Fibroblast of the aortic adventitia (primary cell): ENCODE measurements at places on chromosomes 4 and X. TPM values are rescaled to one million over a fixed set of nuclear protein-coding genes. Genes with fewer than 3 reads are reported as not detected.

DNA sequence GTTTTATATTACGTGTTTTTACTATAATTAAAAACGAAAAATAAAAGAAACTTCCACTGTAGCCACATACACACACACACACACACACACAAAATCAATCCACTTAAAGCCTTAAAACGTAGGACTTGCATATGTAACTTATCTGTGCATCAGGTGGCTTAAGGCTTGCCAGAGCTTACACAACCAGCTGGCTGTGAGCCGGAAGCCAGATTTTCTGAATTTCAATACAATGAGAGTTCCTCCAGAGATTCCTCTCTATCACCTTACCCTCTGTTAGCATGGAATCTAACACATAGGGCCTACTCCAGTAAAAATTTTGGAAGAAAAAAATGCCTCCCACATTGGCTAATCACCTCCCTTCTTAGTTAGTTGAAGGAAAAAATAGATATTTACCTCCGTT lies 27.9 kb upstream of the SLITRK4 start:
- no peak for DNase-seq

- DNase-seq: no peak
Observed at GRCh38 chr4:138634915-138635314, 380.7 kb upstream of the NOCT start.

DNA sequence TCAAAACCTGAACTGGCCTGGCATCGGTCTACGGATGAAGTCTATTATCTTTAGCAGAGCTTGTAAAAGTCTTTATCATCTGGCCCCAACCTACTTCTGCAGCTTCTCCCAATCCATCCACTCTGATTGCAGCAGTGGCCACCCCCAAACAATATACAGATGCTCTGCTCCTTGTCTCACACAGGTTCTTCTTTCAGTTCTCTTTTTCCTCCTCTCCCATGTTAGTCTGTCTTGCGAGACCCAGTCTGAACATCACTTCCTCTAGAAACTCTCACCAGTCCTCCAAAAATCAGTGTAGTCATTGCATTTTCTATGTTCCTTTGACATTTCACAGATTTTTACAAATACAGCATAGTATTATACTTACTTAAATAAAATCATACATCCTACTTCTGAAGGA lies 163.0 kb downstream of the FRMPD4 start:
- DNase-seq: no peak

DNA sequence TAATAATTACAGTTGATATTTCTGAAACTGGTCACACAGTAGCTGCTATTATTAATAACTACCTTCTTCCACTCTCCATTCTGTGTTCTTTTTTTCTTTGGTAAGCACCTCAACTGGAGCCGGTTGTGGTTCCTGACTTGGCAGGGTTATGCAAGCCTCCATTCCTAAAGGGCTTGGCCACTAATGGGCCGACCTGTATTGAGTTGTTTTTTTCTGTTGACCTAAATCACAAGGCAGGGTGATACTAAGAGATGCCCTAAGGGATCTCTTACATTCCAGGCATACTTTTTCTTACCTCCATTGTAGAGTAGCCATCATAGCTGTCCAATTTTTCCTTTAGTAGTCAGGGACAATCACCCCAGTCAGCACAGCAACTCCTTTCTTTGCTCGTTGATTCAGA lies 1295.8 kb upstream of the ADGRL3 start:
- DNase-seq: no peak

- DNase-seq: no peak
Observed at GRCh38 chr4:48588230-48589097, 98.4 kb downstream of the ZAR1 start.

DNA sequence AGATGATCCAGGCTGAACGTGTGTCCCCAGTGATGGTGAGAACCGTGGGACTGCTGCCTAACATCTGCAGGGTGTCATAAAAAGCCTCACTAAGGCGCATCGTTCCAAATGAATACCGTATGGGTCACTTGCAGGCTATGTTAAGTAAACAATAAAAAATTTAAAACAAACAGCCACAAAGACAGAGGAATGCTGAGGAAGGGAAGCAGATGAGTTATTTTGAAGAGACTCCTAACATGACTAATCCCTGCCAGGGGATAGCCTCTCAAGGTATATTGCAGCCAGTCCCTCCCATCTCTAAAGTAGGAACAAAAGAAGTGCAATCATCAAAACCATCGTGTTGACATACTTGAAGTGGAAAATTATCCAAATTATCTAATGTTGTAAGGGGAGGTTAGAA lies 83.8 kb downstream of the UNC5C start:
- no peak for DNase-seq

- DNase-seq: peak; percentile 65
Observed at GRCh38 chr4:15649914-15650545, 5.1 kb downstream of the FBXL5 start.

Gene RASGEF1B
- 1.2 and 2.0 TPM in 2 replicates for total RNA-seq

Gene ELOVL6
- 18.2 and 23.0 TPM in 2 replicates for total RNA-seq

Gene GPR34
- total RNA-seq: not detected in 2 replicates
